ENCODE measurements at places on chromosomes 2 and 18. TPM values are rescaled to one million over a fixed set of nuclear protein-coding genes. Genes with fewer than 3 reads are reported as not detected.

Gene EML6
- polyA plus RNA-seq: 0.02 TPM

Gene WNT10A
- polyA plus RNA-seq: not detected

Gene C2orf81
- polyA plus RNA-seq: not detected

Gene REG1B
- polyA plus RNA-seq: not detected

Gene RBKS
- 1.3 TPM for polyA plus RNA-seq

Gene COL3A1
- polyA plus RNA-seq: not detected

Gene CBLN2
- polyA plus RNA-seq: not detected

Gene MPP4
- polyA plus RNA-seq: not detected

GRCh38 chr2:154392256-154392655, 306.2 kb upstream of the KCNJ3 start:
- no peak for DNase-seq
- no peaks in the 10 kb centered on the region for H3K4me1 ChIP-seq
- no peaks in the 10 kb centered on the region for H3K36me3 ChIP-seq
- H3K27ac ChIP-seq: no peak overlapping the region

- no peak overlapping the region for H3K27ac ChIP-seq
- no peak for DNase-seq
- H3K4me3 ChIP-seq: no peak overlapping the region
- peaks cover 9% of the 10 kb centered on the region for H3K27me3 ChIP-seq
- H3K4me1 ChIP-seq: no peaks in the 10 kb centered on the region
These were observed 12.9 kb upstream of the MAPRE3 start for GRCh38 chr2:26957534-26957933.

- no peak overlapping the region for H3K4me3 ChIP-seq
- H3K36me3 ChIP-seq: peaks cover 10% of the 10 kb centered on the region
- H3K27me3 ChIP-seq: no peaks in the 10 kb centered on the region
- no peak overlapping the region for H3K27ac ChIP-seq
- no peak for DNase-seq
These were observed 38.5 kb downstream of the MREG start for GRCh38 chr2:215974700-215975429.

DNA sequence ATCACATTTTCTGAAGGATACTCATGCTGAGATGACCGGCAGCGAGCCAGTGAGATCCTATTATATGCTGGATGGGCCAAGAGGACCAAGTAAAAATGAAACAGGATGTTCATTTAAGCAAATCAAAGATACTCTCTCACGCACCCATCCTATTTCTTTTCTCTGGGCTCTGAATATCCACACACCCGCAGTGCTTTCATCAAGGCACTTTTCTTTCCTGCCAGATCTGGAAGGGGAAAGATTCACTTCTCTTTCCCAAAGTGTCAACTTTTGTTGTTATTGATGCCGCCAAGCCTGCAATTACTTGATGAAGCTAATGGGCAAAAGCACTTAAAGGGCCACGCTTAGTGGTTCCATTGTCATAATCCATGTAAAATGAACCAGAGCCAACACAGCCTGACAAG, 191.9 kb upstream of the CHAC2 start:
- no peak for DNase-seq
- no peak overlapping the region for H3K4me3 ChIP-seq
- no peaks in the 10 kb centered on the region for H3K36me3 ChIP-seq
- no peaks in the 10 kb centered on the region for H3K4me1 ChIP-seq

DNA sequence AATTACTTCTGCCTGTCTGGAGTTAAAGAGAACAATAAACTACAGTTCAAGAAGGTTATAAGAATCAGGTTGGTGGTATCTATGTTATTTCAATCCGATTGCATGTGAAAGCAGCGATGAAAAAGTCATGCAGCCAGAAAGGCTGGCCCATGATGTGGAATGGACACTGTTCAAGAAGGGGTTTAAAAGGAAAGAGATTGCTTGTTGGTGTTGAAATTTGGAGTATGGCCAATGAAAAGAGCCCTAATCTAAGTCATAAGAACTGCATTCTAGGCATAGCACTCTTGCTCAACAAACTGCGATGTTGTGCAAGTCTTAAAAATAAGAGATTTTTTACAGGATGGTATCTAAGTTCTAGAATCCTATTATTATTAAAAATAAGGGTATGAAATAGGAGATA, 61.3 kb downstream of the EFEMP1 start:
- no peak overlapping the region for H3K4me3 ChIP-seq
- no peak overlapping the region for H3K27ac ChIP-seq
- H3K36me3 ChIP-seq: no peaks in the 10 kb centered on the region
- H3K4me1 ChIP-seq: no peaks in the 10 kb centered on the region
- DNase-seq: no peak
- no peaks in the 10 kb centered on the region for H3K27me3 ChIP-seq

DNA sequence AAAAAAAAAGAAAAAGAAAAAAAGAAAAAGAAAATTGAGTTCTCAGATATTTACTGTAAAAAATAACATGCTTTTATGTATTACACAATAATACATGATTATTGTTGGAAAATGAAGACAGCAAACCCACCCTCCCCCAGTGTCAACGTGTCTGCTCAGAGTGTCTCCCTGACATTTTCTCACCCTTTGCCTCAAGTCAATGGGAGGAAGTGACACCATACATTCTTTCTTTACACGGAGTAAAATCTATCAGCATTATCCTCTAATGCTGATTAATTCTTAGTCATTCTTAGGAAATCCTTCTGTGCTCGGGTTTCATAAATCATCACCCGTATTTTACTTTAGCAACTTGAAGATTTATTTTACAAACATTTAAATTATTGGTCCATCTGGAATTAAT, 32.0 kb downstream of the CTAGE1 start:
- H3K36me3 ChIP-seq: peaks cover 9% of the 10 kb centered on the region
- peak; percentile 74 for DNase-seq
- peak overlapping the region; percentile 60 for H3K27ac ChIP-seq
- H3K4me3 ChIP-seq: peak overlapping the region; percentile 72
- H3K27me3 ChIP-seq: no peaks in the 10 kb centered on the region
- peaks cover 54% of the 10 kb centered on the region for H3K4me1 ChIP-seq

DNA sequence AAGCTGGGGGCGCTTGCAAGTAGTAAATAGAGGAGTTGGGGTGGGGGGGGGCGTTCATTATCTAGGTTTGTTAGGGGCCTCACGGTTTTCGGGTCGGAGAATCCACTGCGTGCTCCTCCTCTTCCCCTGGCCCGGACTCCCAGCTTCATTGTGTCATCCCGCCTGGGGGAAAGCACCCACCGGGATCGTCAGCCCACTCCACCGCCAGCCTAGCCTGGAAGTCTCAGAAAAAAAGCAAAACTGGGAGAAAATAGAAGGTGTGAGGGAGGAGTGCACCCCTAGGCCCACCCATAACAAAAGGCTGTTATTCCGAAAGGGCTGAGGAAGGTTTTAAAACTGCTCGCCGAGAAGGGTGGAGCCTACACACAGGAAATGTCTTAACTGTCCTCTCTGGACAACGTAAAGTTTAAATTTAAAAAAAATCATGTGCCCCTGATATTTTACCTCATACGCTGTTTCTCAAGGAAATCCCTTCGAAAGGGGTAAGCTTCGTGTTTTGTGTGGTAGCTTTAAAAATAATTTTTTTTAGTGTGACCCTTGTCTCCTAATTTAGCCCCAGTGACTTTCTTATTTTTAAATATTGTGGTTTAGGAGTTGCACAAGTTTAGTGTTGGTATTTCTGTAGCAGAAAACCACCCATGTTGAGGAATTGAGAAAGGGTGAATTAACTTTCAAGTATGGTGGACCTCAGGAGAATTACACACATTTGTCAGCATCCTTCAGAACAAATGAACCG, 104.2 kb downstream of the SPTBN1 start:
- DNase-seq: peak; percentile 63
- H3K27me3 ChIP-seq: peaks cover 6% of the 10 kb centered on the region
- H3K27ac ChIP-seq: peak overlapping the region; percentile 93
- peaks cover 60% of the 10 kb centered on the region for H3K4me1 ChIP-seq

- DNase-seq: no peak
- H3K27ac ChIP-seq: no peak overlapping the region
- peaks cover 2% of the 10 kb centered on the region for H3K36me3 ChIP-seq
These were observed 51.7 kb downstream of the IMPA2 start for GRCh38 chr18:12032786-12033642.

- peak overlapping the region; percentile 64 for H3K4me3 ChIP-seq
- peak overlapping the region; percentile 69 for H3K27ac ChIP-seq
- peaks cover 32% of the 10 kb centered on the region for H3K4me1 ChIP-seq
- H3K27me3 ChIP-seq: peaks cover 2% of the 10 kb centered on the region
- H3K36me3 ChIP-seq: no peaks in the 10 kb centered on the region
- peak; percentile 9 for DNase-seq
These were observed 30.4 kb downstream of the FBLN7 start for GRCh38 chr2:112168422-112169124.

DNA sequence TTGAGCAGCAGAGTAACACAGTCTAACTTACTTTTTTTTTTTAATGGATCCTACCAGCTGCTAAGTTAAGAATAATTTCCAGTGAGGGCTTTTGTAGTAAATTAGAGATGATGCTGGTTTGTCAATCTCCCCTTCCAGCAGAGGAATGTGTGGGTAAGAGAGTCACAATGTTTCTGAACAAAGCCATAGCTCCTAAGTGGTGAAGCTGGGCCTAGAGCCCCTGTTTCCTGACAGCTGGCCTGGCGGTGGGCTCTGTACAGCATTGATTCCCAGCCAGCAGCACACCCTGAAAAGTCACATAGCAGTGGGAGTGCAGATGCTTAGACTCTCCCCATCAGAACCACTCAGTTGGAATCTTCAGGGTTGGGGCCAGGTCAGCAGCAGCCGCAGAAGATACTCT, 24.4 kb downstream of the CAPG start:
- no peak overlapping the region for H3K4me3 ChIP-seq
- no peak overlapping the region for H3K27ac ChIP-seq
- H3K27me3 ChIP-seq: no peaks in the 10 kb centered on the region
- no peaks in the 10 kb centered on the region for H3K4me1 ChIP-seq

DNA sequence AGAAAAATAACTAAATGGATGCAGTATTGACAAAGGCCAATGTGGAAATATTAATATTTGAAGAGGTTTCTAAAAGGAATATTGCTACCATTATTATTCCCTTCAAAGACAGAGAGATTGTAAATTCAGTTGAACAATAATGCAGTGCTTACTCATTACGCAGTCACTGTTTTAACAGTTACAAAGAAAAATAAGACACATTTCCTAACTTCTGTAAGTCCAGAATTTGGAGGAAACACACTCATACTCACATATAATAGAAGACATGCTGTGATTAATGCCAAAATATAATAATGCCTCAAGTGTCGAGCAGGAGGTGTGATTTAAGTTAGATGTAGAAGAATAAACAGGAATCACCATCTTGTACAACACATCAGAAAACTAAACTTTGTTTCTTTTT, 389.2 kb downstream of the FBXO15 start:
- no peak overlapping the region for H3K27ac ChIP-seq
- no peaks in the 10 kb centered on the region for H3K4me1 ChIP-seq

- H3K36me3 ChIP-seq: peaks cover 11% of the 10 kb centered on the region
- no peaks in the 10 kb centered on the region for H3K4me1 ChIP-seq
- no peaks in the 10 kb centered on the region for H3K27me3 ChIP-seq
- H3K27ac ChIP-seq: no peak overlapping the region
- no peak overlapping the region for H3K4me3 ChIP-seq
These were observed 208.5 kb upstream of the SPOPL start for GRCh38 chr2:138293045-138293444.

DNA sequence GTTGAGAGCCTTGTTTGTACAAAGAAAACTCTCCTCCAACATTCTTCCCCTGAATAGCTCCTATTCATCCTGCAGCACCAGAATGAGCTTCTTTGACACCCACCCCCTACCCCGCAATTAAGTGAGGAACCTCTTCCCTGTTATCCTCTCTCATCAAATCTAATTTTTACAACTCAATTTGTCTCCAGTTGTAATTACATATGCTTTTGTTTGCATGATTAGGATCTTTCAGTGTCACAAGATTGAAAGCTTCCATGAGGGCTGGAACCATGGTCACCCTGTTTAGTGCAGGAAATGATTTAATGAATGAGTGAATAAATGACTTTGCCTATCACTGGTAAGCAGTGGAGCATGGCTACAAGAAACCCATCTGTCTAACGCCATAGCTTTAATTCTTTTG, 334.6 kb upstream of the KLHL29 start:
- no peaks in the 10 kb centered on the region for H3K27me3 ChIP-seq
- H3K27ac ChIP-seq: no peak overlapping the region
- no peak overlapping the region for H3K4me3 ChIP-seq
- no peaks in the 10 kb centered on the region for H3K36me3 ChIP-seq

- H3K36me3 ChIP-seq: no peaks in the 10 kb centered on the region
- no peak for DNase-seq
- H3K27me3 ChIP-seq: peaks cover 2% of the 10 kb centered on the region
These were observed 111.8 kb downstream of the EPB41L3 start for GRCh38 chr18:5431836-5432575.

DNA sequence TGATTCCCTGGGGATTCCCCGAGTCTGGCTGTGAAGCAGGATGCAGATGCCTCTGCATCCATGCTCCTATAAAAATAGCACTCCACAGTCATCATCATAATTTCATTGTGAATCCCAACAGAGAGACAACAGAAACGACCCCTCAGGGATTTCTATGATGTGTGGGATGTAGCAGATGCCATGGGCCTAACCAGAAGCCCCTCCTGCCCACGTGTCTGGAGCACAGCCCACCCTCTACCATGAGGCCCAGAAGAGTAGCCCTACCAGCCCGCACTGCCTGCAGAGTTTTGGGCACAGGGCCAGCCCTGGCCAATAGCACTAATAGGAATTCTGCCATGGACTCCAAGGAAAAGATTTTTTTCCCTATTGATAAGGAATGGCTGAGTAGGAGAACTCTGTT, 66.6 kb downstream of the GYPC start:
- peaks cover 17% of the 10 kb centered on the region for H3K27me3 ChIP-seq
- no peak overlapping the region for H3K27ac ChIP-seq
- no peaks in the 10 kb centered on the region for H3K4me1 ChIP-seq
- H3K4me3 ChIP-seq: no peak overlapping the region

- H3K4me1 ChIP-seq: peaks cover 4% of the 10 kb centered on the region
- no peak overlapping the region for H3K4me3 ChIP-seq
- peaks cover 4% of the 10 kb centered on the region for H3K27me3 ChIP-seq
These were observed 160.8 kb downstream of the TGIF1 start for GRCh38 chr18:3610813-3611212.

DNA sequence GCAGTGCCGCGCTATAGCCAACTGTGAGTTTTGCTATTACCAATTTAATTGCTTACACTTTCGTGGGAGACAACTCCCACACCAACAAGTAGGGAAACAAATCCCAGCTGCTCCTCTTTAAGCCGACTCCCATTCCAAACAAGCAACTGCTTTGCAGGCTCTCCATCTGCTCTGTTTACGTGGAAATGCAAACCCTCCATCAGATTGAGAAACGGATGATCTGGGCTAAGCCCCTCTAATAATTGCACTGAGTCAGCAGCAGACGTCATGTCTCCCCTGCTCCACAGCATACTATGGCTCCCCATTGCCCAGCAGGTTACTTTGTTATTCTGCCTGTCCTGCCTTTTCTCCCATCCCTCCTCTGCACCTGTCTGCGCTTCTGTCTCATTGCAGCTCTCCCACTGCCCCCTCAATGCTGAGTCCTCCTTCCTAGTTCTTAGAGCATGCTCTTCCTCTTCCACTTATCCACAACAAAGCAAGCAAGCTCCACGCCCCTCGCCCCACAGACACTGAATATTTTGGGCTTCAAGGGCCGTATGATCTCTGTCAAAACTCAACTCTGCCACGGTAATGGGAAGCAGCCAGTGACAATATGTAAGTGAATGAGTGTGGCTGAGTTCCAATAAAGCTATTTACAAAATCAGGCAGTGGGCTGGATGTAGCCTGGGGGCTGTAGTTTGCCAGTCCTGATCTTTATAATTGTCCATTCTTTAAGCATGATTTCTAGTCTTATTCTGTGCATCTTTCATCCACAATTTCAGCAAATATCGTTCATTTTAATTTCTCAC, 39.5 kb upstream of the ARL4C start:
- no peak overlapping the region for H3K4me3 ChIP-seq
- H3K4me1 ChIP-seq: no peaks in the 10 kb centered on the region
- DNase-seq: no peak
- H3K27ac ChIP-seq: no peak overlapping the region
- H3K36me3 ChIP-seq: peaks cover 7% of the 10 kb centered on the region

- no peak overlapping the region for H3K4me3 ChIP-seq
- H3K27me3 ChIP-seq: peaks cover 3% of the 10 kb centered on the region
- H3K36me3 ChIP-seq: no peaks in the 10 kb centered on the region
- no peaks in the 10 kb centered on the region for H3K4me1 ChIP-seq
These were observed 166.3 kb upstream of the NYAP2 start for GRCh38 chr2:225233234-225233633.

All from immature natural killer cell (primary cell).